Lung microvascular endothelial cell (primary cell): ENCODE measurements at places on chromosomes 7 and 10.
A peak's percentile ranks its signal among the peaks of the same experiment; 100 is the strongest.

GRCh38 chr7:47026780-47027361 lies 555.0 kb downstream of the TNS3 start:
- no peak for DNase-seq

DNA sequence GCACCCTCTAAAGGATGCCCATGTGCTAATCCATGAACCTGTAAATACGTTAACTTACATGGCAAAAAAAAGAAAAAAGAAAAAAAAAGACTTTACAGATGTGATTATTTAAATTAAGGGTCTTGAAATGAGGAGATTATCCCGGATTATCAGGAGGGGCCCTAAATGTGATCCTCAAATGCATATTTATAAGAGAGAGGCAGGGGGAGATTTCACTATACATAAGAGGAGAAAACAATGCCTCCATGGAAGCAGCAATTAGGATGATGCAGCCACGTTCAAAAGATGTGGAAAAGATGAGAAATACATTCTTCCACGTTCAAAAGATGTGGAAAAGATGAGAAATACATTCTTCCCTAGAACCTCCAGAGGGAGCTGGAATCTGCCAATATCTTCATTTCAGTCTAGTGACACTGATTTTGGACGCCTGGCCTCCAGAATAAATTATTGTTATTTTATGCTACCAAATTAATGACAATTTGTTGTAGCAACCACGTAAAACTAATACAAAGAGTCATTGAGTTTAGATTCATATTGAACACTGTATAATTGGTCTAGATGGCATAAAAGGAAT lies 328.4 kb upstream of the GNAI1 start:
- peak; percentile 29 for DNase-seq

GRCh38 chr7:42338231-42338915 lies 101.4 kb upstream of the GLI3 start:
- DNase-seq, result no peak

DNA sequence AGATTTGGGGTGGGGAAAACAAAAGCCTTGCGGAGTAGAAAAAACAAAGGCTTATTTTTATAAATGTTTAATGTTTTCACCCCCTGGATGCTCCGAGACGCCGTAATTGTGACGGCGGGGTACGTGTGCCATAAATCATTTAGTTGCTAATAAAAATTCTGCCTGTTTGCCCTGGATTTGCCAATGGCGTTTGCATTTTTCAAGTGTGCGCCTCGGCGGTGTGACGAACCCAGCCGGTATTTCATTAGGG lies 2.5 kb upstream of the TNRC18 start:
- no peak for DNase-seq

DNA sequence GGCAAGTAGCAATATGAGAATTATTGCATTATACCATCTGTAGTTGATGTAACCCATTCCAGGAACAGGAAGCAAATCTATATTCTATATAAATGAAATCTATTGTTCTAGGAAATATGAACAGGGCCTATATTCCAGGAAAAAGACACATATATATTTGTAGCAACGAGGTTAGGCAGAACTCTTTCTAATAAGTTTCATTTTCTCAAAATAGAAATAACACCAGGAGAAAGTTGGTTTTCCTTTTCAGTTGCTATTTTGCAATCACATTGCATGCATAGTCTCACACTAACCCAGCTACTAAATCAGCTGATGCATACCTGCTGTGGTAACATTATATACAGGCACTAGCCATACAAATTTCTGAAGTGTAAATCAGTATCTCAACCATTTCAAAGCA lies 6.2 kb upstream of the IFIT2 start:
- no peak for DNase-seq

DNA sequence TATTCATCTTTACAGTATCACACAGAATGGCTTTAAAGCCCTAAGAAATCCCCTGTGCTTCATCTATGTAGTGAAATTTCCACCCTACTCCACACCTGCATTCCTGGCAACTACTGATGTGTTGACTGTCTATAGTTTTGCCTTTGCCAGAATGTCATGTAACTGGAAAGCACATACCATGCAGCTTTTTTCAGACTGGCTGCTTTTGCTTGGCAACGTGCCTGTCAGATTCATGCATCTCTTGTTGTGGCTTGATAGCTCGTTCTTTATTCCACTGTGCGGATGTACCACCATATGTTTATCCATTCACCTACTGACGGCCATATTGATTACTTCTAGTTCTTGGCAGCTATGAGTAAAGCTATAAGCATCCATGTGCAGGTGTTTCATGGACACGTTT lies 30.6 kb downstream of the RBM17 start:
- peak; percentile 85 for DNase-seq

DNA sequence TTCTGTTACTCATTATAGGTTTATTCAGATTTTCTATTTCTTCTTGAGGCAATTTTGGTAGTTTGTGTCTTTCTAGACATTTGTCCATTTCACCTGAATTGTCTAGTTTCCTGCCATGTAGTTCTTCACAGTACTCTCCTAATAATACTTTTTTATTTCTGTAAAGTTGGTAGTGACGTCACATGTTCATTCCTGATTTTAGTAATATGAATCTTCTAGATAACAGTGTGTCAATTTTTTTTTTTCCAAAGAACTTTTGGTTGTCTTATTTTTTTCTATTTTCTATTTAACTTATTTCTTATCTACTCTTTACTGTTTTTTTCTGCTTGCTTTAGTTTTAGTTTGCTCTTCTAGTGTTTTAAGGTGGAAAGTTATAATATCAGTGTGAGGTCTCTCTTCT lies 197.3 kb upstream of the SHH start:
- DNase-seq, result no peak

- DNase-seq, result no peak
These were observed 135.9 kb downstream of the LRRN3 start for GRCh38 chr7:111226800-111227199.

DNA sequence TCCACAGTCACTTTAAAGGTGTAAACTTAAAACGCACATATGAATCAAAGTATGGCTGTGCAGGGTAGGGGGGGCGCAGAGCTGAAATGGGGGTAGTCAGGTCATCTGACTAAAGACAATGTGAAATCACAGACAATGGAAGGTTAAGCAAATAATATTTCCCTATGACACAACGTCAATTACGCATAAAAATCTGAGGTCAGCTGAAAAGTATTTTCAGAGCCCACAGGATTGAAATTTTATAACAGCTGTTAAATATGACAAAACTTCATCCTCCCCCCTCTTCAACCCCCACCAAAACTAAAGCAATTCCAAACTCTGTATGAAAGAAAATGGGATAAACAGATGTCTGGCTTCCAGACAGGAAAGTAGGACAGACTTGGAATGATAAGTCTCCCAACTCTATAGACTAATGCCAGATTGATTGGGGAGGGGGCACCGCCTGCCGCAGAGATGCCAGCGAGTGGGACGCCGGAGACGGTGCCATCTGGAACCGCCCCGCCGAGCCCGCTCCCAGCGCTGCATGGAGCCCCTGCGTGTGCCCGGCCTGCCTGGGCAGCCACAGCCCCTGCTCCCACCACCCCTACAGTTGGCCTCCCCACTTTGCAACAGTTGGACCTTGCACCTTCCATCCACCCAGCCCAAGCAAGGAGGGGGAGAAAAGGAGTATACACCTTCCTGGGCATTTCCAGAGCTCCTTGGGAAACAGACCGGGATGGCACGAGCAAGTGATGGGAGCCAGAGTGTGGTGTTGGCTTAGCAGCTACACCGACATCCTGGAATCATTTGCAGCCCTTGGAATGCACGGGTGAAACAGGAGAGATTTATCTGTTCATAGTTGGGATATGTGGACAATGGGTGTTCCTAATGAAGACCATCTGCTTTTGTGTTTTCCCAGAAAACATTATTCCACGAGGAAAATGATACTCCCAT lies 10.7 kb downstream of the EBF3 start:
- DNase-seq, result no peak
